ENCODE measurements at places on chromosomes 1 and 21.

- DNase-seq, result no peak
Measured at GRCh38 chr1:155396874-155397476, 76.3 kb downstream of the RUSC1 start.

GRCh38 chr1:62057641-62058290 is 136.9 kb upstream of the L1TD1 start:
- DNase-seq, result no peak

- peak; percentile 41 for DNase-seq
Measured at GRCh38 chr1:111354584-111354983, 63.9 kb downstream of the CHIA start.

DNA sequence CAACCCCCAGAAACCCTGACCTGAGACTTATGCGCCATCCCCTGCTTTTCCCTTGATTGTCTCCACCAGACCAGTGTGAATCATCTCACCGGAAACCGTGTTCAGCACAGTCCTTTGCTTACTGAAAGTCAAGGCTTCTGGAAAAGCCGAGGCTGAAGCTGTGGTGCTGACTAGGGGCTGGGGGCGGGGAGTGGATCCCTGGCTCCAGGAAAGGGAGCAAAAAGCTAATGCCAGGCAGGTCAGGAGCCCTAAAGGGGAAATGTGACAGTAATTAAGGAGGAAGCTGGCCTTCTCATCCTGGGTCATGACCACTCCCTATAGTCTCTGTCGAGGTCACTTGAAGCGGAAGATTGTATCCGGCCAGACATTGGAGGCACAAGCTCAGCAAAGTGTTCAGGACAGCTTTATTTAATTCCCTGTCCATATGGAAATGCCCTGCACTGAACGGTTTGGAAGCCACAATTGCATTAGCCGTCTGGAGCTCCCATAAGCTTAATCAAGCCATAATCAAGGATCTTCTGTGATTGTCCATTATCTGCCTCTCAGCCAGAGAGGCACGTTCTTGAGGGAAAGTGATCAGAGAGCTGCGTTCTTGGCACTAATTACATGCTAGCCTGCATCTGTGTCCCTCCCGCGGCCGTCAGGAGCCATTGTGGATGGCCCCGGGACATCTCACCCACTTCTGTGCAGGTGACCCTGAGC is 403.6 kb downstream of the RRAGC start:
- no peak for DNase-seq

DNA sequence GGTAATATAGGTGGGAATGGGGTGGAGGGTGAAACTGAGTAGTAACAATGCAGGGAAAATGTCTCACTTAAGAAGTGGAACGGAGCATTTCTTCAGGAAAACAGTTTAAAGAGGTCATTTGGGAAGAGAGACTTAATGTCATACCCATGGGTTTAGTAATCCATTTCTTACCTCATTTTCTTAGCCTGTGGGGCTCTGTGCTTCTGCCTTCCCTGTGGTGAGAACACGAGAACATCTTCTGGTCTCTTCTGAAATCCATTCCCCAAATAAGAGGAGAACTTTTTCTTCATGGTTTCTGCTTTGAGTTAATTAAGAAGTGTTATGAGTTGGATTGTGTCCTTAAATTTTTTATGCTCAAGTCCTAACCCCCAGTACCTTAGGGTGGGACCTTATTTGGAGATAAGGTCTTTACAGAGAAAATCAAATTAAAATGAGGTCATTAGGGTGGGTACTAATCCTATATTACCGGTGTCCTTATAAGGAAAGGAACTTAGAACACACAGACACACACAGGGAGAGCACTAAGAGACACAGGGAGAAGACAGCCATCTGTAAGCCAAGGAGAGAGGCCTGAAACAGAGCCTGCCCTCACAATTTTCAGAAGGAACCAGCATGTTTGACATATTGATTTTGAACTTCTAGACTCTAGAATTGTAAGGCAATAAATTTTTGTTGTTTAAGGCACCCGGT is 5.4 kb downstream of the CCDC190 start:
- DNase-seq, result no peak

- DNase-seq, result no peak
Measured at GRCh38 chr1:94660994-94661393, 119.4 kb upstream of the F3 start.

DNA sequence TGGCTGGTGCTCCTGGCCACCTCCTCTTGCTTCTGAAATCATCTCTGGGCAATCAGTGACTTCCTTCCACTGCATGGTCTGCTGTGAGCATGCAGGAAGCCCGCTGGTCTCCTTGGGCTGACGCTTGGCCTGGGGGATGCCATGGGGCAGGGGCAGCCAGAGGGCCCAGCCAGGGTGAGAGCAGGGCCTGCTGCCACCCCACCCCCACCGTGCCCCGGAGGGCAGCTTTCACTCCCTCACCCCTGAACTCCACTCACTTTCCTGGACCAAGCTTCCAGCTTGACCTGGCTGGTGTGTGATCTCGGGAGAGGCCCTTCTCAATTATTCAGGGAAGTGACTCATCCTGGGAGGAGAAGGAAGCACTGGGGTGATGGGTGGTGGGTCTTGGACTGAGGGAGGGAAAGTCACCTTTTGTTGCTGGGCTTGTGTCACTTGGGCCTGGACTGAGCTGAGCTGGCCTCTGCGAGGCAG is 270.2 kb upstream of the CSF3R start:
- DNase-seq, result no peak

DNA sequence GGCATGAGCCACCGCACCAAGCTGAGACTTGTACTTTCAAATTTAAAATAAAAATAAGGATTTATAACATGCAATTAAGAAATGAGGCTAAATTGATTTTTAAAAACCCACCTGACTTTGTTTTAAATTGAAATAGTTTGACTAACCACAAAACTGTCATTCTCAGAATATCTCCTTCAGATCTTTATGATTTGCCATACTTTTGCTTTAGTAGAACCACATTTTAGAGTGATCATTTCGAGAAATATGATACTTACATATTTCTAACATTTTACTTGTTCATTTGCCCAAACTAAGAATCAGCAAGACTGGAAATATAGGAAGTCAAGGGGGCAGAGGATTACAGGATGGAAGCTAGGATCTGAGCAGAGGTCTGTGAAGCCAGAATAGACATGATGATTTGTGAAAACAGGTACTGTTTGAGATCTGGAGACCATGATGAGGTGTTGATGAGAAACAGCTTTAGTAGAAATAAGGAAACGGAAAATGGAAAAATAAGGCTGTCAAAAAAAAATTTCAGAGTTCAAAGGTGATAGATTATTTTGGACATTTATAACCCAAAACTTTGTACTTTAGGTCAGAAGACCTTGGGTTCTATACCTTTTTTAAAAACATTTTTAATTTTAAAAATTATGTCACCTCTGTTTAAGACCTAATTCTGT is 44.8 kb downstream of the GIPC2 start:
- no peak for DNase-seq

- no peak for DNase-seq
Measured at GRCh38 chr1:170410401-170411166, 121.4 kb upstream of the GORAB start.

GRCh38 chr1:89198491-89199072 is at the start of gene GBP4:
Gene GBP4 (minus strand): TSS chr1:89198942. CDS start chr1:89198834, 108 bp downstream.
- DNase-seq, result no peak

- DNase-seq, result no peak
Measured at GRCh38 chr1:19046972-19047731, 90.7 kb upstream of the IFFO2 start.

- DNase-seq, result no peak
Measured at GRCh38 chr1:180412583-180412982, 89.8 kb downstream of the ACBD6 start.

DNA sequence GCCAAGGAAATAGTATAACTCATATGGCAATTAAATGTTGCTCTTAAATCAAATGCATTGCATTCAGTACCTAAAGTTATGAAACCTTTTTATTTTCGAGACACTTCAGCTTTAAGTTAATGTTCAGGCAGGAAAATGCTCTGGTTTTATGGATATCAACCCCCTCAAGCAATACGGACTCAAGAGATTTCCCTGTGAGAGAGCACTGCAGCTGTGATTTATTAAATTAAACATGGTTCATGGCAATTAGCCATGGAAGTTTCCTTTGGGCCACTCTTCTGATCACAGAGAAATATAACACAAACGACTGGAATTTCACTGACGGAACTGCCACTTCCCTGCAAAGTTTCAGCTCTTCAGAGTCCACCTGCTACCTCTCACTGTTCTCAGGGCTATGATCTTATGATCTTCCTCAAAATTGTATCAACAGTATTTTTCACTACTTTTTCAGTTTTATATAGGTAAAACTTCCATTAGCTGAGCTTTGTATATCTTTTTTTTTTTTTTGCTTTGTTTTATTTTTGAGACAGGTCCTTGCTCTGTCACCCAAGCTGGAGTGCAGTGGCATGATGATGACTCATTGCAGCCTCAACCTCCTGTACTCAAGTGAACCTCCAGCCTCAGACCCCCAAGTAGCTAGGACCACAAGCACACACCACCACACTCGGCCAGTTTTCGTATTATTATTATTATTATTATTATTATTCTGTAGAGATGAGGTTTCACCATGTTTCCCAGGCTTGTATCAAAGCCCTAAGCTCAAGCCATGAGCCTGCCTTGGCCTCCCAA is 923.1 kb upstream of the TMPRSS15 start:
- DNase-seq, result no peak

GRCh38 chr1:165828103-165828668 is 772 bp downstream of the UCK2 start:
- no peak for DNase-seq

GRCh38 chr1:34500451-34500850 is 254.4 kb upstream of the GJB5 start:
- DNase-seq, result no peak

DNA sequence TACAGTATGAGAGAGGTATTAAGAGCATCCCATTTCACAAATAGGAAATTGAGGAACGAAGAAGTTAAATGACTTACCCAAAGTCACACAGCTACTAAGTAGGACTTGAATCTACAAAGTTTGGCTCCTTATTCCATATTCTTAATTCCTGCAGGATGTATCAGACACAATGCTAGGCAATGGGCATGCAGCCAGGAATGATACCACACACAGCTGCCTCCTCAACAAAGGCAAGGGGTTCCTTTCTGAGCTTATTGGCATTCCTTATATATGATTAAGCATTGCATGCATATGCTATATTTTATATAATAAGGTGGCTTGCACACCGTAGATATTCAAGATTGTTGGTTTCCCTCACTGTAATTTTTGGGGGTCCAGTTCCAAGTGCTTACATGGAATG is 34.2 kb upstream of the JUN start:
- DNase-seq, result no peak

- DNase-seq, result no peak
Measured at GRCh38 chr1:201636097-201636496, 97.2 kb downstream of the NAV1 start.

DNA sequence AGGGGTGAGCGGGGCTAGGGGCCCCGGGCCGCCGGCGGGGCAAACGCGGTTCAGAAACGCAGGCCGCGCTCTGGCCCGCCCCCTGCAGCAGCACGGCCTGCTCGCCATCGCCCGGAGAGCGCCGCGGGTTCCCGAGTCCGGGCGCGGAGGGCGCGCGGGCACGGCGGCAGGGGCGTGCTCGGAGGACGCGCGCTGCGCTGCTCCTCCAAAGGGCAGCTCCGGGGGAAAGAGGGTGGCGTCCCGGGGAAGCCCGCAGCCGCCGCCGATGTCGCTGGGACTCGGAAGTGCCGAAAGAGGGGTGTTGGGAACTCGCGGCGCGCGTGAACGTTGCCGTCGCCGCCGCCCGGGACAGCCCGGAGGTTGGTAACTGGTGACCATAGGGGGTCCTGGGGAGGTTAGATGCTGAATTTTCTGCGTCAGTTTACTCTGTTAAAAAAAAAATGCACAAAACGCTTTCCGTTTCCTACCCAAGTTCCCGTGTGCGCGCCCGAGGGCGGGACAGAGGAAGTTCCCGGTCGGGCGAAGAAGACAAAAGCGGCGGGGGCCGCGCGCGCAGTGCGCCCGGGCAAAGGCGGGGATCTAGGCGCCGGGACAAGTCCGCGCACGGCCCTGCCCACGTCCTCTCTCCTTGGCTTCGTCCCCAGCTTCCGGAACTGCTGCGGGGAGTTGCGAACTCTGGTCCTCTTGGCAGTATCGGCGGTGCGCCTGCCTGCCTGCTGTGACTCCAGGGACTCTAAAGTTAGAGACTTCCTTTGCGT is at the start of gene HHAT:
HHAT (plus strand) TSS at position 157 of the 758 bp plus-strand sequence. CDS start 20,074 bp downstream, outside the sequence.
- peak; percentile 70 for DNase-seq

GRCh38 chr1:180213401-180214170 is 16.5 kb upstream of the LHX4 start:
- peak; percentile 89 for DNase-seq

DNA sequence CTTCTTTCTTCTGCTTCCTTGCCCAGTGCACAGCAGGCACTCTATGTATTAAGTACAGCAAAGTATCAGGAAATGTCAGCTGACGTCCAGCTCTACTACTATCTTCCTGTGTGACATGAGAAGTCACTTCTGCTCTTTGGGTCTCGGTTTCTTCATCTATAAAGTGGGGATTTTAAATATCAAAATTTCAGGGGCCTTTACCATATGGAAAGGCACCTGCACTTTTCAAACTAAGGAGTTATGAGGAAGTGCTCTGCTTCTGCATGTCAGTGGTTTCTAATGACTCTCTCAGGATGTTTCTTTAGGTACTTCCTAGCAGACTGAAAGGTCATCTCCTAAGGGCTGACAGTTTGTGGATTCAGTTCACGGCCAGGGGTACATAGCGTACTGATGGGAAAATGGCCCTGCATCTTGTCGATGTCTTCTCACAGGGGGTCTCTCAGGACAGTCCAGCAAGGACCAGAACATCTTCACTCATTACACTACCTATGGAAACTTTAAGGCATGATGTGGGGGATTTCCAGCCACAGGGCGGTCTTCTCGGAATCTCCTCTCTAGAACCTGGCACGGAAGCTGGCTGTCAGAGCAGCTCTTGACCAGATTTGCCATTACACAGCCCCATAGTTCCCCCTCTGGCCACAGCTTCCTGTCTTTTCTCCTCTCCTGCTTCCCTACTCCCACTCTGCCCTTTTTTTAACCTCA is 42.0 kb upstream of the MTF1 start:
- no peak for DNase-seq

DNA sequence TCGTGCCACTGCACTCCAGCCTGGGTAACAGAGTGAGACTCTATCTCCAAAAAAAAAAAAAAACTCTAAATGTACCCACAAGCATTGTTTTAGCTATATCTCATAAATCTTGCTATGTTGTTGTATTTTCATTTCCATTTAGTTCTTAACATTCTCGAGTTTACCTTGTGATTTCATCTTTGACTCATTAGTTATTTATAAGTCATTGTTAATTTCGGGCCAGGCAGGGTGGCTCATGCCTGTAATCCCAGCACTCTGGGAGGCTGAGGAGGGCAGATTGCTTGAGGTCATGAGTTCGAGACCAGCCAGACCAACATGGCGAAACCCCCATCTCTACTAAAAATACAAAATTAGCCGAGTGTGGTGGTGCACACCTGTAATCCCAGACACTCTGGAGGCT is 11.7 kb downstream of the HES2 start:
- no peak for DNase-seq

All from Jurkat, Clone E6-1 (cell line).